ENCODE measurements at places on chromosomes 6 and 20.

GRCh38 chr20:4435671-4436455 is 285.8 kb upstream of the PRND start:
- no peak for DNase-seq

DNA sequence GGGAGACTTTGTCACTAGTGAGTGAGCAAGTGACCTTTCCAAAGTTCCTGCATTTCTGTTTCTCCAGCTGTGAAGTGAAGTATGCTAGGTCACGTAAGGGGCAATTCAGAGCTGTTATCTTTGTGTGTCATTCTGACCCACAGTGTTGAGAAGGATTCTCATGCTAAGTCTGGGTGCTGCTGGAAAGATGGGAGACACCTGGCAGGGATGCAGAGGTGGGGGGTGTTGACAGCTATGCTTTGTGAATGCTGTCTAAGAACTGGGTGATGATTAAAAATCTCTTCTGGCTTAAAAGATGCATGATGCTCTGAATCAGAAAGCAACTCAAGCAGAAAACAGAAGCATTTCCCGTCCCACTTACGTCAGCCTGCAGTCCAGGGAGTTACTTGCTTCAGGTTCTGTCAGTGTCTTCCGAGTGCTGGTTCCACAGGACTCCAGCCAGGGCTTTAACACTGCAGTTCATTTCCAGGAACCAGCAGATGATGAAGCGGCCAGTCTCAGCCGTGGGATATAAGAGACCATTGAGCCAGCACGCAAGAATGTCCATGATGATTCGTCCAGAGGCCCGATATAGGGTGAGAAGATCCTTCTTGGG is 30.9 kb upstream of the ASXL1 start:
- DNase-seq = no peak

- no peak for DNase-seq
These were observed 56.4 kb downstream of the LYRM4 start for GRCh38 chr6:5204376-5204775.

DNA sequence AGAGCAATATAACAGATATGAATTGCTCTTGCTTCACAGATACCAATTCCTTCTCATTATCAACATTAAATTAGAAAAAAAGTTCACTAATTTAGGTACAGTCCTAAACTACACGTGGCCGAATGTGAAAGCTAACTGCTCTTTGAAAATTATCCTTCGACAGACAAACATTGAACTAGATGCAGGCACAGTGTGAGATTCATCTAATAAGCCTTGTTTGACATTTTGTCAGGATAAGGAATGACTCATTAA is 1.1 kb downstream of the FAM184A start:
- DNase-seq = no peak

DNA sequence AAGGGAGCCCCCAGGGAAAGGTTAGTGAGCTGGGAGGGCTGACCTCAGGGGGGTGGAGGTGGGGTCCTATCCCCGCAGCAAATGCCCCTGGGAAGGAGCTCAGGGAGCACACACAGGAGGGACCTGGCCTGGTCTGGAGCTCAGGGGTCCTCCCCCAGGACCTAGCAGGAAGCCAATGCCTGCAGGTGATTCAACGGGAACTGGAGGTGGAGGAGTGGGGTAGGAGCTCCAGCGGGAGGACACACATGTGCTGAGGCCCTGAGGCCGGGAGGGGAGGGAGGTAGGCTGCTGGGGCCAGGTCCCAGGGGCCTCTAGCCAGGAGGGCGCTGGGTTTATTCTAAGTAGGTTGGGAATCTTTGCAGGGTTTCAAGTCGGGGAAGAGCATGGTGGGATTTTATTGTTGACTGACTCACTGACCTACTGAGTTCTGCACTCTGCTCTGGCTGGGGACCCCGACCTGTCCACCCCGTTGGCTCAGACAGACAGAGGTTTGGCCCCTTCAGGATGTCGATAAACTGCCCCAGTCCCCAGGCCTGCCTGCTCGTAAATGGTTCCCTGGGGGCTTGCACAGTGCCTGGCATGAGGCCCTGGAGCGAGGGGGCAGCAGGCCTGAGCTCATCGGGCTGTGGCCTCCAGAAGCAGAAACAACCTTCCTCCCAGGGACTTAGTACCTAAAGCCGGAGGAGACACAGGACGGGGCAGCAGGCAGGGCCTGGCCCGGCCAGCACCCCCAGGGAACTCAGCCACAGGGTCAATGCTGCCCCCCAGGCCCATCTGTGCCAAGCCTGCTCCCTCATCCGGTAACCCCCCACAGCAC is 62.3 kb downstream of the RIPOR3 start:
- DNase-seq = no peak

- no peak for DNase-seq
These were observed 161.3 kb downstream of the SOX4 start for GRCh38 chr6:21754891-21755290.

DNA sequence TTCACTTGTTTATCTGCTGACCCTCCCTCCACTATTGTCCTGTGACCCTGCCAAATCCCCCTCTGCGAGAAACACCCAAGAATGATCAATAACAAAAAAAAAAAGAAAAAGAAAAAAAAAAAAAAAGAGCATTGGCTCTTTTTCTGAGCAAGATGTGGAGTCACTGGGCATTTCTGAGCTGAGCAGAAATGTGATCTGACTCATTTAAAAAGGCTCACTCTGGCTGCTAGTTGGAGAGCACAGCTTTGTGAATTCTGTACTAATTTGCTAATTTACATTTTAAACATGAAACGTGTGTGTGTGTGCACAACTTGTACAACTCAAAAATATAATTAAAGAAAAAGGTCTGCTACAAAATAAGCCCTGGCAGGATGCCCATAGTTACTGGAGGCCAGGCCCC is 20.2 kb downstream of the SCML4 start:
- DNase-seq = no peak

- no peak for DNase-seq
These were observed 143.0 kb downstream of the FNDC1 start for GRCh38 chr6:159312206-159312605.

DNA sequence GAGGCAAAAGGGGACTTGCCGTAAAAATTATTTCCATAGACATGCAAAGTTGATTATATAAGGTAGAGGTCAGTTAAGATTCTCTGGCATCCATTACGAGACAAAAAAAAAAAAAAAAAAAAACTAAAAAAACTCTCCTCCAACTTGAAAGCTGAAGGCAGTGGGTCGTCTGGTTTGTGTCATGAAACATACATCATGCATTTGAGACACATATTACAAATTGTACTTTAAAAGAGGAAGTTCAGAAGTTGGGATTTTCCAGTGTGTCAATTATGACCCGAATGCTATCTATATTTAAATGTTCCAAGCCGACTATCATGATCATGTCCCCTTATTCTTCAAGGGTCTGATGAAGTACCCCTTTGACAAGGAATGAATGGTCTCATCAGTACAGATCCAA is 125.1 kb downstream of the ZNF217 start:
- DNase-seq = no peak

- DNase-seq = no peak
These were observed 13.3 kb downstream of the FRK start for GRCh38 chr6:116047173-116047933.

DNA sequence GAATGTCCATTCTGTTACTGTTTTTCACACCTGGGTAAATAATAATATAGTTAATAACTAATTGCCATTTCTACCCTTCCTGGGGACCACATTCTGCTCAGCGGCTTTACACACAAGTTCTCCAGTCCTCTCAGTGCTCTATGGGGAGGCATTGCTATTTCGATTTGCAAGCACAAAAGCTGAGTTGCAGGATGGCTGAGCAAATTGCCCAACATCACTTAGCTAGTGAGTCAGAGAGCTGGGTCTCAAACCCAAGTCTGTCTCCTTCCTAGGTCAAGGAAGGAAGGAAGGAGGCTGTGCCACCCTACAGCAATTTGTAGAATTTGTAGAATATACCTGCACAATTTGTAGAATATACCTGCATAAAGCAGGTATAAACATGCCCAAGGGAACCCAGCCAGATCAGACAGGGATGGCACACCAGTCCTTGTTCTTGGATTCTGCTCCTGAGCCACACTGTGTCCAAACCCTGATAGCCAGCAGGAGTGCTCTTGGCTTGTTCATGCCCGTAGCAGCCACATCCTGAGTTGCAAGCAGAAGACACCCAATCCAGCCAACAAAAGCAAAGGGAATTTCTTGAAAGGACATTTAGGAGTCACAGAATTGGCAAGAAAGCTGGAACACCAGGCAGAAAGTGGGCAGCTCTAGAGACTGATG is 56.9 kb downstream of the LY86 start:
- DNase-seq = no peak

GRCh38 chr20:15374682-15375081 is 1037.3 kb upstream of the FLRT3 start:
- no peak for DNase-seq

GRCh38 chr6:14216946-14217684 is 99.5 kb downstream of the CD83 start:
- no peak for DNase-seq

GRCh38 chr20:63471981-63472831 is at the start of gene KCNQ2:
Gene KCNQ2 (minus strand): TSS chr20:63472655. CDS start chr20:63472463, 192 bp downstream.
- DNase-seq = no peak

- no peak for DNase-seq
These were observed 48.8 kb upstream of the ZNF217 start for GRCh38 chr20:53642196-53643030.

DNA sequence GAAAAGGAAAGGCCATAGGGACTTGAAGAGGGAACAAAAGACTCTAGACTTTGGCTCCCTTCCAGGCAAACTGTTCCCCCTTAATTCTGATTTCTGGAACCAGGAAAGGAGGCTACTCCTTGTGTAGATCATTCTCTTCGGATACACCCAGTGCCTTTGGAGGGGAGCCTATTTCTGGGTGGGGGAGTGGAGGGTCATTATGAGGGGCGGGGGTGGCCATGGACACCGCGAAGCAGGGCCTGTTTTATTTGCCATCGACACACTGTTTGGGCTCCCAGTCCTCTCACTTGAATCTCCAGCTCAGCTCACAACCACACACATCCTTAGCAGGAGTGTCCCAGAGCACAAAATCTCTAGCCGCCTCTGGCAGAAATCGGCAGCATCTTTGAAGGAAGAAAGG is 132.3 kb downstream of the PXDC1 start:
- DNase-seq = no peak

DNA sequence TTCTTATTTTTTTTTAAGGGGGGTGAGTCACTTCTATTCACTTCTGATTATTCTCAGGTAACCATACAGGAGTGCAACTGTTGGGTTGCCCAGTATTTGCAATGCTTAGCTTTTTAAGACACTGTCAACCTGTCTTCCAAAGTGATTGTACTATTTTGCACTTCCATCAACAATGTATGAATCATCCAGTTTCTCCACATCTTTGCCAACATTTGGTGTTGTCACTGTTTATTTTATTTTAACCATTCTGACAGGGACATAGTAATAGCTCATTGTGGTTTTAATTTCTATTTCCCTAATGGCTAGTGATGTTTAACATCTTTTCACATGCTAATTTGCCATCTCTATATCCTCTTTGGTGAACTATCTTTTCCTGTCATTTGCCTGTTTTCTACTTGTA is 1.4 kb upstream of the SLC13A3 start:
- no peak for DNase-seq

DNA sequence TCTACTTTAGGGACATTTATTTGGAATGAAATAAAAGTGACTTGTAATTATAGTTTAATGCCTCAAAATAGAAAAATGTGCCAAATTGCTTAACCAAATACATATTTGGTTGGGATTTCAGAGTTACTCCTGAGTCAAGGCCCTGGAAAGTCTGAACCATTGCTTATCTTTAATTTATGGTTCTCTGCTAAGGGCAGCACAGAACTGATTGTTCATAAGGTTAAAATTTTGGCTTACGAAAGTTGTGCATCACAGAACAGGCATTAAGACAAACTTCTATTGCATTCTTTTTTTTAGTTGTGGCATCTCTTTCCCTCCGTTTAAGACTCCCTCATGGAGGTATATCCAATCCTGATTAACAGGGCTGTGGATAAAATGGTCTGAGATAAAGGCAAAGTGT is 92.2 kb upstream of the TENT5A start:
- no peak for DNase-seq

DNA sequence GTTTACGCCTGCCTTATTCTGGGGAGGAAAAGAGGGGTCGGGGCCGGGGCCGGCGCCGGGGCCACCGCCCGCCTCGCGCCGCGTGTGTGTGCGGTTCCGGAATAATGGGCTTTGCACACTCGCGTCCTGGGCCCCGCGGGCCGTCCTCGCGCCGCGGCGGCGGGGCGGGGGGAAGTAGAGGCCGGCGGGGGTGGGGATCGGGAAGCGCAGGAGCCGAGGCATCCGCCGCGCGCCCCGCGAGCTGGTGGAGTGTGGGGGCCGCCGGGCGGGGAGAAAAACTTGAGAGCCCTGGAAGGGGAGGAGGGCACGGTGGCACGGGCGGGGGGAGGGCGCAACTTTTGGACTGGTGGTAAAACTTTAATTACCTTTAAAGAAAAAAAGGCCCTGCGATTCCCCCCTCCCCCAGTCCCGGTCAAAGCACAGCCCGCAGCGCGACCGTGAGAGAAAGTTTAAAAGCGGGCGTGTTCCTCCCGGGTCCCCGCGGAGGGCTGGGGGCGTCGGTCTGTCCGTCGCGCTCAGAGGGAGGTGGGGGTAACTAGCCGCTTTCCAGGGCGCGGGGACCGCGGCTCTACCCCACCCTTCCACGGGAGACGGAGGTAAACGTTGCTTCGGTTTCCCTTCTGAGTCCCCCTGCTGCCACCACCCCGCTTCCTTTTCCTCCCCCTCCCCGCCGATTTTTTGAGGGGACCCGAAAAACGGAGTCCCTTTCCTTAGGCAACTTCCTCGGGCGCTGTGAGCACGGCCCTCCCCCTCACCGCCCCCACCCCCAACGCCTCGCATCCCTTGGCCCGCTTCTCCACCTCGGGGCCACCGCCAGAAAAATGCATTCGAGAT is 1.9 kb downstream of the L3MBTL3 start:
- no peak for DNase-seq

DNA sequence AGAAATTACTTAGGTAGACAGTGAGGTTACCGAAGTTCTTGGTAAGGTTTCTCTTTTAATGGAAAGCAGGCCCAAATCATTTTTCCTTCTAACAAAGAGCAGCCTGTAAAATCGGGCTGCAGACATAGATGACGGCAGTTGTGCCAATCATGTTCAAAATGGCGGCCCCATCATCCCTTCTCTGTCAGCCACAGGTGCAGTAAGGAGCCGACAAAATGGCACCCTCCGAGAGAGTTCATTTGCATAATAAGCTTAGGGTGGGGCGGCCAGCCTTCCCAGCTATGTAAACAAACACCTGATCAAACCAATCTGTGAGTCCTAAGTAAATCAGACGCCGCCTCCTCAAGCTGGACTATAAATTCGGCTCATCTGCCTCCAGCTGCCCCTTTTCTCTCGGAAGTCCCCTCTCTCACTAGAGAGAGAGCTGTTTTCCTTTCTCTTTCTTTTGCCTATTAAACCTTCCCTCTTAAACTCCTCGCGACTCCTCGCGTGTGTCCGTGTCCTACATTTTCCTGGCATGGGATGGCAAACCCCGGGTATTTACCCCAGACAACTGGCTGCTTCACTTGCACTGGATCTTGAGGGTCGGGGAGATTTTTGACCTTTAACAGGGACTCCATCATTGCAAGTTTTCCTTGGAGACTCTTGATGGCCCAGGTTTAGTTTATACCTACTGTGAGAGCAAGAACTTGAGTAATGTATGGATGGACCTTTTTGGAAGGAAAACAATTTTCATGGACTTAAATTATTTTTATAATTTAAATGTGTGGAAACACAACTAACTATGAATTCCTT is 8.9 kb upstream of the DDR1 start:
- DNase-seq = peak; percentile 5

Measured in NCI-H2029 treated with DMSO at 0.1 percent for 48 hours (cell line).